Hepatic stellate cell (primary cell): ENCODE measurements at places on chromosomes 1 and 21.
A peak's percentile ranks its signal among the peaks of the same experiment; 100 is the strongest.

DNA sequence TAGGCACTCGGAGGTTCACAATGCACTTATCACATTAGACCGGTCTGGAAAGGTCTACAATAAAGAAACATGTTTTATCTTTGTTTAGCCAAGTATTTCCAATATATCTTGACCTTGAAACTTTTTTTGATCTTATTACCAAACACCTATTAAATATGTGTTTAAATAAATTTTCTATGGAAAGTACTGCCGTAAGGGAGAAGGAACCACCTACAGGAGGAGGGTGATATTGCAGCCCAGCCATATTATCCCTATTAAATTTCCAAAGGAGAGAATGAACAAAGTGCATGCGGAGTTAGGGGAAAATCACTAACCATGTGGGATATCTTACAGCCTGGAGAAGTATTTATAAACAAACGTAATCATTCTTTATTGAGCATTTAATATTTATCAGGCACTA, 14.5 kb downstream of the BRINP2 start:
- DNase-seq = no peak

GRCh38 chr1:230836793-230837192, 31.5 kb downstream of the C1orf198 start:
- DNase-seq = no peak

DNA sequence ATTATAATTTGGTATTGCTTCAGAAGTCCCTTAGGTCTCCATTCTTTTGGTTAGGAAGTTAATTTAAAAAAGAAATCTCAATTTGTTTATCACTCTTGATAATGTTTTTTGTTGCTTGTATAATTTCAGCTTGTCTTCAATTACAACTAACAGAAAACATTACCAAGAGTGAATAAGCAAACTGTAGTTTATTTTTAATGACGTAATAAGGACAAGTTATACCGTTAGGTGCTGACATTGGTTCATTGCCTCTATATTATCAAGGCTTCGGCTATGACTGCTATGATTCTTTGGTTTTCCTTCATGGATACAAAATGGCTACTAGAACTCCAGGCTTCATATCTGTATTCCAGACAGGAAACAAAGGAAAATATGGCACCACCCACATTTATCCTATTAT, 220.6 kb downstream of the PTGER3 start:
- no peak for DNase-seq

GRCh38 chr1:149849947-149850360, 49.4 kb upstream of the BOLA1 start:
- DNase-seq = no peak

DNA sequence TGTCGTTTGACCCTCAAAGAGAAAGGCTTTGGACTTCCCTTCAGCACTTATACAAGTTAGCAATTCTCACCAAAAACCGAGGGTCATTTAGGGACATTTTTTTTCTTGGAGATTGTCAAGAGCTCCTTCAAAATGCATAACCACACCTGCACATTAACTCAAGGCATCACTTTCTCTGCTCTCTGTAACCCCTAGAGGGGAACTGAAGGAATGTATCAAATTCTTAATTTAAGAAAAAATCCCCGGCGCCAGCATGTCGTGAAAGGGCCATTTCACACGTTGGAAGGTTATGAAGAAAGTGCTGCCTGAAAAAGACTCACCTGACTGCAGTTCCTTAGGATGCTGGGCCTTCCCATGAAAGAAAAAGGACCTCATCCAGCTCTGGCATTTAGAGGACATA, 131.6 kb upstream of the ZC3H12A start:
- no peak for DNase-seq

GRCh38 chr1:47175227-47175934, 14.5 kb downstream of the PDZK1IP1 start:
- DNase-seq = peak; percentile 74

- DNase-seq = peak; percentile 27
Observed at GRCh38 chr1:112998592-112999235, 42.7 kb upstream of the SLC16A1 start.

DNA sequence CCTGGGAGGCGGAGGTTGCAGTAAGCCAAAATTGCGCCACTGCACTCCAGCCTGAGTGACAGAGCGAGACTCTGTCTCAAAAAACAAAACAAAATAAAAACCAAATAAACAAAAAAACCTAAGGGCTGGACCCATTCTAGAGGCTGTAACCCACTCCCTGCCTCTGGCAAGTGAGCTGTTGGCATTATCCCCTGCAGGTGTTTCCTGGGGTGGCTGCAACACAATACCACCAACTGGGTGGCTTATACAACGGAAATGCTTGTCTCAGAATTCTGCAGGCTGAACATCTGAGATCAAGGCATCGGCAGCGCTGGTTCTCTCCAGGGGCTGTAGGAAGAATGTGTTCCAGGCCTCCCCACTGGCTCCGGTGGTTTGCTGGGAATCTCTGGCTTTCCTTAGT, 15.2 kb downstream of the LRRC38 start:
- no peak for DNase-seq

- peak; percentile 61 for DNase-seq
Observed at GRCh38 chr21:26965907-26966581, 844 bp downstream of the ADAMTS5 start.
